ENCODE measurements at places on chromosomes 3 and 15. TPM values are rescaled to one million over a fixed set of nuclear protein-coding genes. Genes with fewer than 3 reads are reported as not detected.

The LINGO1 gene
- 0.18 TPM for total RNA-seq

The MASP1 gene
- 4.6 TPM for total RNA-seq

GRCh38 chr15:55224892-55225291 is 28.2 kb upstream of the RSL24D1 start:
- no peak for DNase-seq

DNA sequence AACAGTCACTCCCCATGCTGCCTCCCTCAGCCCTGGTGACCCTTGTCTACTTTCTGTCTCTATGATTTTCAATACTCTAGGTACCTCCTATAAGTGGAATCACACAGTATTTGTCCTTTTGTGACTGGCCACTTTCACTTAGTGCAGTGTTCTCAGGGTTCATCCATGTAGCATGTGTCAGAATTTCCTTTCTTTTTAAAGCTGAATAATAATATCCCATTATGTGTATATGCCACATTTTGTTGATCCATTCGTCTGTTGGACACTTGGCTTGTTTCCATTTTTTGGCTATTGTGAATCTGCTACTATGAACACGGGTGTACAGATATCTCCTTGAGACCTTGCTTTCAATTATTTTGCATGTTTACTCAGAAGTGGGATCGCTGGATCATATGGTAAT is 34.1 kb downstream of the PML start:
- no peak for DNase-seq

DNA sequence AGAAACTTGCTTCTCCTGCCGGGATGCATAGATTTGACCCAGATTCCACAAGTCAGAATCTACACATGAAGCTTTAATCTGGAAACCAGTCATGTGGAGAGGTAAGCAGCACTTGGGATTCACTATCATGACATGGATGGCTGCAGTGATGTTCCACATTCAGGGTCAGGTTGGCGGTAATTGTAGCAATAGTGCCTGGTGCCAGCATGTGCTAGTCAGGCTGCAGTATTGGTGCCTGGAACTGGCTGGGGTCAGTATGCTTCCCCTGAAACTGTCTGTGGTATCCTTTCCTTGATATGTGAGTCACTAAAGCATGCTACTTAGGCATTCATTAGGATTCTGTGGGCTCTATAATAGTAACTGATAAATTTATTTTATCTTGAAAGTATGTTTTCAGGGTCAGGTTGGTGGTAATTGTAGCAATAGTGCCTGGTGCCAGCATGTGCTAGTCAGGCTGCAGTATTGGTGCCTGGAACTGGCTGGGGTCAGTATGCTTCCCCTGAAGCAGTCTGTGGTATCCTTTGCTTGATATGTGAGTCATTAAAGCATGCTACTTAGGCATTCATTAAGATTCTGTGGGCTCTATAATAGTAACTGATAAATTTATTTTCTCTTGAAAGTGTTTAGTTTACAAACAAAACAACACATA is 1439.2 kb downstream of the ZPLD1 start:
- no peak for DNase-seq

GRCh38 chr15:21261965-21262850 is 178.1 kb downstream of the POTEB3 start:
- no peak for DNase-seq

DNA sequence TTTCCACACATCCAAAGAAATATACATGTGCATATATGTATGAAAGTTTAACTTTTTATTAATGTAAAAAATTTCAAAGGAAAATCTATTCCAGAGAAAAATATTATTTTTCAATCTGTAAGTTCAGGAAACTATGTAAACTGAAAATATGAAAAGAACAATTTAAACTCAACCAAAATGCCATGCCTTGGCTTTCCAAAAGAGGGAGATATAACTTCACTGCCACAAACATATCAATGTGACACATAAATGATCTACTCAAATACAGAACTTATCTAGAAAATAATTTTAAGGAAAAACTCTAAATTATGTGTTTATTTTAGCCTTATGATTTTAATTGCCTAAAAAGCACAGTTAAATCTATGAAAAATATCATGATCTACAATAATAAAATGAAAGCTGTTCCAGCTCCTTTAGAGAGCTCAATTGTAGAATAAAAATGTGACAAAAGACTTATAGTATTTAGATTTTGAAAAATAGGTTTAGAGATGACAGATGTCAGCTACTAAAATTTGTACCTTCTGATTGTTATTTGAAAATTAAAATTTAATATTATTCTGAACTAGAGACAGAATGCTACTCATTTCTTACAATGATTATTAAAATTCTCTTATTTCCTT is 94.8 kb downstream of the GBE1 start:
- peak; percentile 29 for DNase-seq

The ZNF662 gene
- total RNA-seq = 1.5 TPM

- no peak for DNase-seq
These were observed 62.1 kb upstream of the NR2C2 start for GRCh38 chr3:14885307-14885706.

DNA sequence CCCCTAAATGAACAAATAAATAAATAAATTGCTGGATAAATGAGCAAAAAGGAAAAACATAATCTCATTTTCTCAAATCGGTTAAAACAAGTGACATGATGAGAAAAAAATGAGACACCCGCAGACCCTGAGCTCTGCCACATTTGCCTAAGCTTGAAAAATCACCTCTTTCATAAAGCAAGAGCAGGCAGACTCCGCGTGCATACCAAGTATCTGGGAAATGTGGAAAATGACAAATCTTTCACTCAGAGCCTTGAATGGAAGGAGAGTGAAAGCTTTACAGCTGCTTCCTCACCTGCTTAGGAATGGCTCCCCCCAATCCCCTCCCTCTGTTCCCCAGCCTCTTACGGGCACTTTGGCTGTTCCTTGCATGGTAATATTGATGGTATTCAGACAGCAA is 355.5 kb upstream of the SUCLG2 start:
- DNase-seq = no peak

The CNTN6 gene
- total RNA-seq = 0.05 TPM

The UTS2B gene
- 0.29 TPM for total RNA-seq

GRCh38 chr15:69402816-69403215 is 11.3 kb upstream of the KIF23 start:
- no peak for DNase-seq

DNA sequence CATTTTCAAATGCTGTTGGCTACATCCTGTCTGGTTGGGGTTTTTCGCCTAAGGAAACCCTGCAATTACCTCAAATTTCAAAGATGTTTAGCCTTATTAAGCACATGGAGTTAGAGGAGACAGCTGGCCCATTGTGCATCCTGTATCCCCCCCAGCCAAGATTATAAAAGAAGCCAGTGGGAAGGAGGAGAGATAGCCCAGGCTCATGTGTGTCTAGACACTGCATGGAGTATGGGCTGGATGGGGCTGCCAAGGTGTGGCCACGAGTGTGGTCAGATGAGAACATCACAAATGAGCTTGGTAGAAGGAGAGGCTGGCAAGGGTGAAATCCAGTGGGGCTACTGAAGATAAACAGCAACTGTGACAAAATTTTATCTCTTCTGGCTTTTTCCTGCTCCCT is 270.0 kb upstream of the TBC1D5 start:
- DNase-seq = no peak

DNA sequence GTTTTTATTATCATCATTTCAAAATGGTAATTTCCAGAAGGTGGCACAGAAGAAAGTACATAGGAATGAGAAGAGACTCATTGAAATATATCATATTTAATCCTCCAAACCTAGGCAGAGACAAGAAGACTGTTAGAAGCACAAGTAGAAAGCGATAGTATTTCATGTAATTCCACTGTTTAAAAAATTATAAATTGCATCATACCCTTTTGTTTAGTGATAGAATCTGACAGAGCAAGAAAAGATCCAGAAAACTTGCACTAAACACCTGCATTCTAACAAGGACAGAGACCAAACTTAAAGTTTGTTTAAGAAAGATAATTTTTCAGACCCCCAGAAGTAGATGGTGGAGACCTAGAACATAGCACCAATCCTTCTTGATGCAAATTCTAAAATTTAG is 56.9 kb upstream of the CD96 start:
- no peak for DNase-seq

DNA sequence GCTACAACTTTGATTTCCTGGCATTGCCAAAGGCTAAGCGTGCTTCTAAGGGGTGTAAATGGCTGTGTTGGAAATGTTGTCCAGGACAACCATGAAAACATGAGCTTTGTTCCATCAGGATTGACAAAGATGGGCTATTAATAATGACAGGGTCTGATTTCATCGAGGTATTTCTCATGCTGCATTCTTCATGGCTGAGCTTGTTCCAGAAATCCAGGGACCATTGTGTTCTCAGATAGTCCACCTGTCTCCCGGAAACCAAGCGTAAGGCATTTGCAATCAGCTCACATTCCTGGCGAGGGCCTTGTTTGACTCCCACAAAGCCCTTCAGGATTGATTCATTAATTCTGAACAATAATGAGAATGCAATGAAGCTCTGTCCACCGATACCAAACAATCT is 111.3 kb downstream of the CD47 start:
- no peak for DNase-seq

GRCh38 chr3:108588601-108589000 is 637 bp downstream of the CIP2A start:
- no peak for DNase-seq

DNA sequence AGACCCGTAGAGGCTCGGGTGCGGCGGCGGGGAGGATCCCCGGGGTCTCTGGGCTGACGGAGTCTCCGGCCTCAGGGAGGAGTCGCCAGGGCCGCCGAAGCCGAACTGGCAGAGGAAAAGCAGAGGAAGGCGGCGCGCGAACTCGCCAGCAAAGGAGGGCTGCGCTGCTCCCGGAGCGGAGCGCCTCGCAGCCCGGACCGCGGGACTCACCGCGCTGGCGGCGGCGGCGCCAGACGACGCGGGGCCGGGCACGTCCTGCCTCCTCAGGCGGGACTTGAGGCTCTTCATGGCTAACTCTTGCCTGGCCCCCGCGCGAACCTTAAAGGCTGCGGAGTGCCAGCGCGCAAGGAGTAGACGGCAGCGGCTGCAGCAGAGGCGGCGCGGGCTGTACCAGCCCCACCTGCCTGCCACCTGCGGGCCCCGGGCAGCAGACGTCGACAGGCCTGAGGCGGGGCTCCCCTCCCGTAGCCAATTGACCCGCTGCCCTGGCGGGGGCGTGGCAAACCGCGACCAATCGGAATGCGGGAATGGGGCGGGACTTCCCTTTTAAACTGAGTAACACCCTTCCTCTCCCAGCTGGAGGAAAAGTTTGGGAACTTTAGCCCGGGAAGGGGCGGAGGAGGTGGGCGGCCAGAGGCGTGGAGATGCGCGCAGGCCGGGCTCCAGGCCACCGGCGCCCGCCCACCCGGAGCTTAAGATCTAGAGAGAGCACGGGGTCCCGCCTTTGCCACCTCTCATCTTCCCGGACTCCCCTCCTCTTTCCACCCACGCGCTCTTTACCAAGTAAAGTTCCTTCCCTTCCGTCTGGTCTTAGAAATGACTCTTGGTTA is at the start of gene UACA:
TSS of gene UACA (minus strand) at position 439 of the 830 bp plus-strand sequence. CDS start at position 288, 151 bp downstream.
- DNase-seq = no peak

DNA sequence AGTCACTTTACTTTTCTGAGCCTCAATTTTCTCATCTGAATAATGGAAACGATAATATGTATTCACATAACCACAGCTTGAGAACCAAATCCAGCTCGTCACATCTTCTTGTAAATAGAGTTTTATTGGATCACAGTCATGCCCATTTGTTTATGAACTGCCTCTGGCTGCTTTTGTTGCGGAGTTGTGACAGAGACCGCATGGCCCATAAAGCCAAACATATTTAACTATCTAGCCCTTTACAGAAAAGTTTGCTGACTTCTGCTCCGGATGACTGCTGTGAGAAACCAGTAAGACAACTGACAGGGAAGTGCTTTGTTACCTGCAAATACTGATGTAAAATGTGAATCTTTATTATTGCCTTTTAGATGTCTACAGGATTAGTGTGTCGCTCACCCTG is 216.0 kb downstream of the RORA start:
- DNase-seq = no peak

DNA sequence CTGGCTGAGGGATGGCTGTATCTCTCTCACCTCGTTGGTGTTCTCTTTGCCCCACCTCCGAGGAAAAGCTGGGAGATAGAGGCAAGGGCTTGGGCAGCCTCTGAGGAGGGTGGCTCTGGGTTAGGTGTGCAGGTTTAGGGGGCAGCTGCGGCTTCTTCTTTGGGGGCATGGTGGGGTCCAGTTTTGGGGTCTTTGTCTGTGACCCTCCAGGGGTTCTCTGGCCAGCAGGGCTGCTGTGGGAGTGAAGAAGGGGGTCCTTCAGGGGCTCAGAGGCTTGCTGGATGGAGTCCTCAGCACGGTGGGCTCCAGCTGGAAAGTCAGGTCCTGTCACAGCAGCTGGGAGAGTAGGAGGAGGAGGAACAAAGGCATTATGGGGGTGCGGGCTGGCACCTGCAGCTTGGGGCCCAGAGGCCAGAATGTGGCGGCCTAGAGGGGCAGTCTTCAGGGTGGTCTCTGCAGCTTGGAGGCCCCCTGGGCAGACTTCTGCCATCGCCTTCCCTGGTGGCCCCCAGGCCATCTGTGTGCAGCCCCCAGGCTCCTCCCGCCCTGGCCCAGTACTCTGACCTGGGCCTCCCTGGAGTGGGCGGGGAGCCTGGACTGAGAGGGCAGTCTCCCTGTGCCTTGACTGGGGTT is 7.0 kb downstream of the XIRP1 start:
- no peak for DNase-seq

DNA sequence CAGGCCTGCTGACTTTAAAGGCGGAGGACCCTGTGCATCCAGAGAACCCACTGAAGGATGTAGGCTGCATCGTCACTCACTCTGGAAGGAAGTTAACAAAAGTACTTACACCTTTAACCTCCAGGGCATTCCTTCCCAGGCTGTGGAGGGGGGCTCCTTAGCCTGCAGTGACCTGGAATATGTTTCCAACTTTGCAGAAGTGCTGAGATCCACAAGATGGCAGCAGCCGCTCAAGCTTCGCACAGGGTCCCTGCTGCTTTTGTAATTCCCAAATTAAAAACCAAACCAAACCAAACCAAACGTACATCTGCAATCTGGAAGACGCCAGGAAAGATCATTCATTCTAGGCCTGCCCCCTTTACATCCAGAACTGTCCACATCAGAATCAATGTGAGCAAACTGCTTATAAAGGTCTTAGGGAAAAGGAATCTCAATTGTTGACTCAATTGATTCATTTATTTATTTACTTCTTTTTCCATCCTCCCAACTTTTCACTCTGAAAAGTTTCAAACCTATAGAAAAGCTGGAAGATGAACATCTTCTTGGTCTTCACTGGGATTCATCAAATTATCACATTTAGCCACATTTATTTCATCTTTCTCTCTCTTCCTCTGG is 70.5 kb upstream of the KLHL25 start:
- DNase-seq = no peak

The HRG gene
- not detected for total RNA-seq

- DNase-seq = no peak
These were observed 476.9 kb downstream of the ZNF385D start for GRCh38 chr3:21274079-21274571.

DNA sequence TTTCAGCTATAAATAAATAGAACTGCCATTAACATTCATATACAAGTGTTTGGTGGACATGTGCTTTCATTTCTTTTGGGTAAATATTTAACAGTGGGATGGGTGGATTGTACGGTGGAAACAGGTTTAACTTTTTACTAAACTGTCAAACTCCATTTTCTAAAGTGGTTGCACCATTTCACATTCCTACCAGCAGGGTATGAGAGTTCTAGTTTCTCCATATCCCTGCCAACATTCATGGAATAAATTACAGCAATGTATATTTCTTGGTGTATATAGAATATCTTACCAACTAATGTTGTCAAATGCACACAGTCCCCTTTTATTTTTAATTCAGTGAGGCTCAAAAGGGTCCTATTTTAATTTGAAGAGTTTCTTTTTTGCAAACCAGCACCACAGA is 71.3 kb upstream of the CTXND1 start:
- no peak for DNase-seq

- no peak for DNase-seq
These were observed 281.3 kb upstream of the TTC14 start for GRCh38 chr3:180320631-180321030.

The GMNC gene
- total RNA-seq = 0.06 TPM

The GPR156 gene
- total RNA-seq = 0.76 TPM

Data from glomerular endothelial cell (primary cell).